ENCODE measurements at places on chromosomes 1 and 21. TPM values are rescaled to one million over a fixed set of nuclear protein-coding genes. Genes with fewer than 3 reads are reported as not detected.
A peak's percentile ranks its signal among the peaks of the same experiment; 100 is the strongest.

Gene IFI44
- polyA plus RNA-seq: 29.8 TPM

Gene SYF2
- polyA plus RNA-seq: 90.7 TPM

Gene LORICRIN
- polyA plus RNA-seq: not detected

- no peaks in the 10 kb centered on the region for H3K4me1 ChIP-seq
- no peak overlapping the region for H3K27ac ChIP-seq
- H3K27me3 ChIP-seq: no peaks in the 10 kb centered on the region
- DNase-seq: no peak
- H3K4me3 ChIP-seq: no peak overlapping the region
Observed at GRCh38 chr1:25948641-25949040, 42.4 kb upstream of the STMN1 start.

- H3K27me3 ChIP-seq: no peaks in the 10 kb centered on the region
- peak; percentile 74 for DNase-seq
- H3K36me3 ChIP-seq: no peaks in the 10 kb centered on the region
- H3K27ac ChIP-seq: no peak overlapping the region
- peaks cover 3% of the 10 kb centered on the region for H3K4me1 ChIP-seq
Observed at GRCh38 chr1:157090196-157090647, 9.4 kb downstream of the ETV3L start.

DNA sequence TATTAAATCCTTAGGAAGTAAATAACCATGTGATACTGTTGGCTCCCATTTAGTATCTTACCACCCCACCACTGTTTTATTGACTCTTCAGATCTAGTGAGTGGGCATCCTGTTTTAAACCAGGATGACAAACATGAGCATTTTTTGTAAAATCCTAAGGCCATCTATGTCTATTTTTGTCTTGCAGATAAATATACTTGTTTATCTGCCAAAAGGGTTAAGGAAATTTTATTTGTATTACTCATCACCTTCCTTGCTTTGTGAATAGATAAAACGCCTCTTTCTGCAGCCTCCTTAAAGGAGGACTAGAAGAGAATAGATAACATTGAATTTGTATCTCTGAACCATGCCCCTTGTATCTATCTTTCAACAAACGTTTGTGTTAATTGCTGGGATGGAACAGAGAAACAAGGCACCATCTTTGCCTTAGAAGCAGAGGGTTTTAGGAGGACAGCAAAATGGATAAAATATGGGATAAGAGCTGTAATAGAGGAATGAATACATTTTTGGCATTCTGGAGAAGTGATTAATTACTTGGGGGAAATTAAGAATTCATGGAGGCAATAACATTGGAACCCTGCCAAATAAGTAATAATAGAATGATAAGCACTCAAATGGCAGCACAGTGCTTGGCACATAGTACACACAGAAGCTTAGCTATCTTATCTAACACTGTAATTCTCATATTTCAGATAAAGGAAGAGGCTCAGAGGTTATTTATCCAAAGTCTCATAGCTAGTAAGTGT lies 14.7 kb downstream of the YTHDF2 start:
- H3K27ac ChIP-seq: no peak overlapping the region
- H3K4me3 ChIP-seq: no peak overlapping the region
- H3K36me3 ChIP-seq: peaks cover 7% of the 10 kb centered on the region
- DNase-seq: no peak
- H3K4me1 ChIP-seq: peaks cover 96% of the 10 kb centered on the region

GRCh38 chr1:45365051-45365450 lies 24.8 kb upstream of the MUTYH start:
- no peak overlapping the region for H3K27ac ChIP-seq
- H3K4me1 ChIP-seq: no peaks in the 10 kb centered on the region
- DNase-seq: no peak
- no peak overlapping the region for H3K4me3 ChIP-seq
